A549 (cell line): ENCODE measurements at places on chromosomes 4 and X. TPM values are rescaled to one million over a fixed set of nuclear protein-coding genes. Genes with fewer than 3 reads are reported as not detected.

- DNase-seq: no peak
These were observed 102.0 kb downstream of the KLHL8 start for GRCh38 chr4:87118421-87118820.

DNA sequence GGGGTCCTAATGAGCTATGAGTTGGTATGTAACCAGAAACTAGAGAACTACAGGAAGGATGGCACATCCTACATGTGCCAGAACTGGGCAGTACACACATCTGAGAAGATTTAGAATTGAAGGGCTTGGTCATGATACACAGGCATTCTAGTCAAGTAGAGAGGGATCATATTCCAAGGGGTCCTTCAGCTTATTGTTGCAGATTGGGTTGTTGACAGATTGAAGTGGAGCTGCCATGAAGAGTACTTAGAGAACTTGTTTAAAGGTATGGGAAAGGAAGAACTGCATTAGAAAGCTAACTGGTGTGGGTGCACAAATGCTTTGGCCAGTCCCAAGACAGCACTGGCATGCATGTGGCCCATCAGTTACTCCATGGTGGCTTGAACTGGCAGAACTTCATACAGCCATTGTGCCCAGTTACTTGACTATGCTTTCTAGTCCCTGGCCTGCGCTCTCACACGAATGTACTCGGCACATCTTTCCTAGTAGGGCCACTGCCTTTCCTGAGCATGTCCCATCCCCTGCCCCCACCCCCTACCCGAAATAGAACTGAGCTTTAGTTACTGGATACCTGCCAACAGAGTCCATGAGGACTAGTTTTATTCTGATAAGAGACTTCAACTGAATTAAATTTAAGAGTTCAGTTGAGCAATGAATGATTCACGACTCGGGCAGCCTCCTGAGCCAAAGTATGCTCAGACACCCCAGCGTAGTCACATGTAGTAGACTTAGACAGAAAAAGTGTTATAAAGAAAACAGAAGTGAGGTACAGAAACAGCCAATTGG, 64.0 kb downstream of the CCNG2 start:
- no peak for DNase-seq

DNA sequence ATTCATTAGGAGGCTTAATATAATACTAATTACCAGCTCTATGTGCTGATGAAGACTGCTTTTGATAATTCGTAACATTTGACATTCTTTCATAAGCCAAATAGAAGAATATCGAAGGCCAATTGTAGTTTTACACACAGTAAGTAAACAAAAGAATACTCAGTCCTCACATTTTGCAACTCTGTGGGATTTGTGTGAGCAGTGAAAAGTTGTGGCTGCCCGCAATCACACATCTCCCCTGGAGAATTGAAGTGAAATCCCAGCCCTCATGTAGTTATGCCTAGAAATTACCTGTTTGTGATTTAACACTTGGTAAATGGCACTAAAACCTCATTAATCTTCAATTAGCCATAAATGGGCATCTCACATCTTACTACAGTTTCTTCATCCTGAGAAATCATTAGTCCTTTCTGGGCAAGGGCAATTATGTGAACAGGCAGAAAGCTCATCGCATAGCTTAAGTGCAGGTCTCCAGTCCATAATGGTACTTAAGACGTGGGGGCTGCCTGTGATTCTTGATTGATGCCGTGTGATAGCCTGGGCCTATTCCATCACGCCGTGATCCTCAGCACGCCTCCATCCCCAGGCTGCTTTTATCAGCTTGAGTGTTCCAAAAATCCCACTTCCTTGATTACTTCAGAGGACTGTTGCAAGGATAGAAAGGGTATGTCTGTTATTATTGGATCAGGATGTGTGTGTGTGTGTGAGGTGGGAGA, 97.9 kb upstream of the METTL14 start:
- DNase-seq: no peak

DNA sequence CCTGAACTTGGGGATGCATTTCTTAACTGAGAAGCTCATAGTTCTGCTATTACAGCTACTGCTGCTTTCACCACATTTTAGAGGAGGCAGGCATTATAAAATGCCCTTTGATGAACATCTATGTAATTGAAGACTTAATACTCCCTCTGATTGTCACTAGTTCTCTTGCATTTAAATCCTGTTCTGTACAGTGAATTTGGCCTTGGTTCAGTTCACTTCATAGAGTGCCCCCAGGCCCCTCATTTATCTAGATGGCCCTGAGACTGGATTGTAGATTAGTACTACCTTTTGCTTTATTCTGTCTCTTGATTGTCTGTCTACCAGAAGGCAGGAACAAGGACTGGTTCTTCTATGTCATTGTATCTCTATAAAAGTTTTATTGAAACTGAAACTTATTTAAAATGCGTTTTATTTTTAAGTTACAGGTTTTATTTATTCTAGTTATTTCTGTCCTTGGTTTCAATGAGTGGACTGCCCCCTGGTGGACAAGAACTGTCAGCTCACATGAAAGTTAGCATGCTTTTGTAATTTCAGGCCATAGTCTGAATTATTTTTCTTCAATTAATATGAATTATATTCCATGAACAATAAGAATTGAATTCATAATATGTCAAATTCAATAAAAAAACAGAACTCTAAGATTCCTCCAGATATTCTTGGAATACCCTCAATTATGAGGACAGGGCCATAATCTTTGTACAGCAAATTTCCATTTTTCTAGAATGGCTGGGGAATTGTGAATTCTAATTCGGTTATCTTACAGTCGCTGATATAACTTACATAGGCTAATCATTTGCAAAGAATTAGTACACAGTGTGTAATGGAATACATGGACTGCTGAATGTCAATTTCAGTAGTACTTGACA, 47.2 kb upstream of the TMEM33 start:
- peak; percentile 42 for DNase-seq

DNA sequence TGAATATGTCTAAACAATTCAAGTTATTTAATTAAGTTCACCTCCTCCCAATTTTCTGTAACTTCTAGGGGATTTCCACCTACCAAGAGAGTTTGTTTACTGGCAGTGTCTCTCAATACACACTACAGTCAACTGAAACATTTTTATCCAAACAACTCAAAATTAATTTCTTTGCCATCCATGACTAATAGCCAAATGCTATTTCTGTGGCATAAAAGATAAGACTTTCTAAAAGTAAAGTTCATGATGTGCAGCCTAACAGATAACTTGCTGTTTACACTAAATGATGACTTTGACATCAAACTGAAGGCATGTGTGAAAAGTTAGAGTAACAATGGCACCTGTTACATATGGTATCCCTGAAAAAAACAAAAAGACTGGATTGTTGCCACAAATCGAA, 7.3 kb downstream of the TAB3 start:
- no peak for DNase-seq

DNA sequence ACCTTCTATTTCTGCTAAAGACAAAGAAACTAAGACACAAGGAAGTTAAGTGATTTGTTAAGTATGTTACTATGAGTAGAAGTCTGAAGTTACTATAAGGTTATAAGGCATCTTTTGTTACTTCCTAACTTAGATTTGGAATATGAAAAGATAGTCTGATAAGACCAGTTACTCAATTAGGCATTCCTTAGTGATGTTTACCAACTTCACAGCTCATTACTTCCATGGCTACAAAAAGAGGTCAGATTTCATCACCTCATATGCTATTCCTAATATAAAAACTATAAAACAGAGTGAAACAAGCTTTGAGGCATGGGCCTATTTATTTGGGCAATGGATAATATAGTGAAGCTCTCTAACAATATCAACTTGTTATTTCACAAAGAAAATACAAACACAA, 143.1 kb downstream of the TBCK start:
- no peak for DNase-seq

- DNase-seq: no peak
These were observed 69.1 kb upstream of the HPGD start for GRCh38 chr4:174591243-174592021.

- DNase-seq: no peak
These were observed 120.5 kb downstream of the ENPP6 start for GRCh38 chr4:184097241-184097605.

DNA sequence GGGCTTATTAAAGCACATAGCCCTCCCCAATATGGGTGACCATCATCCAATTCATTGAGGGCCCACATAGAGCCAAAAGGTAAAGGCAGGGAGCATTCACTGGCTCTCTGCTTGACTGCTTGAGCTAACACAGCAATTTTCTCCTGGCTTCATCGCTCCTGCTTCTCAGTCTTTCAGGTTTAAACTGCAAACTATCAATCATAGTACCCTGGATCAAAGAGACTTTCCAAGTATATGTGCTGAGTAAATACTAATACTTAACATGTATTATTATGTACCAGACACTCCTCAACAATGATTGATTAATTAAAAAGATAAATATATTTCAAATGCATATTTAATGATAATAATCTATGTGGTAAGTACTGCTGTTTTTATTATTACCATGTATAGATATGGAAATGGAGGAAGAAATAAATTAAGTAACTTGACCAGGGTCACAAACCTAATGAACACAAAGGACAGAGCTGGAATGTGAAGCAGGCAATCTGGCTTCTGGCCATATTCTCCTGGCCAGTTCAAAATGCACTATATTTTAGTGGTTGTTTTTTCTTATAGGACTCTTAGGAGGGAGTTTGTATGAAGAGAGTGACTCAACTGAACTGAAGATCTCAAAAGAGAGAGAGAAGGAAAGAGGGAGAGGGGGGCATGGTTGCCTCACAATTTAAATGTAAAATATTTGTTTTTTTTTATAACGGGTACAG, 1197.3 kb downstream of the TECRL start:
- no peak for DNase-seq

- DNase-seq: no peak
These were observed 26.5 kb downstream of the TBC1D1 start for GRCh38 chr4:37917388-37917787.

GRCh38 chr4:20916106-20916505, 215.8 kb downstream of the PACRGL start:
- no peak for DNase-seq

DNA sequence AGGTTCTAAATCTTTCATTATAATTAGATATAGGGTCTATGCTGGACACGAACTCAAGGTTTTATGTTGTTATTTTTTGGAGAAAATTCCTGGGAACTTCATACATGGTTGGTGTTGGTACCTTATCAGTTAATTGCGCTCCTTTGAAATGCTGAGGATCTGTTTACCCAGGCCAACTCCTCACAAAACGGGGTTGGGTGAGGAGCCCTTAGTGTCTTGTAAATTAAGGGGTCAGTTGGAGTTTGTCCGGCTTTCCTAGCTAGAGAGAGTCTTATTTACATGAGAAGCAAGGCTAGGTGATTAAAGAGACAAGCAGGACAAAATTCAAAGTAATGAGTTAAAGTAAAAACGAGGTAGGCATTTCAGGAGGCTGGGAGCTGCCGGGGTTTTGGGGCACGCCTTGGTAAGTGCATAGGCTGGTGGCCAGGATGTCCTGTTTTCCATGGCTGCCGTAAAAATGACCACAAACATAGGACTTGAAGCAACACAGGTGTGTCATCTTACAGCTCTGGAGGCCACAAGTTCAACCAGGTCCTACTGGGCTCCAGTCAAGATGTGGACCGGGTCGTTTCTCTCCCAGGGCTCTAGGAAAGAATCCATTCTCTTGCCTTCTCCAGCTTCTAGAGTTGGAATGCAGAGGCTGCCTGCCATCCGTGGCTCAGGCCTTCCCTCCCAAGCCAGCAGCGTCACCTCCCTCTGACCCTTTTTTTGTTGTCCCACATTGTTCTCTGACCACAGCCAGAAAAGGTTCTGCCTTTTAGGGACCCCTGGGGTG, 19.8 kb downstream of the PSAPL1 start:
- no peak for DNase-seq

DNA sequence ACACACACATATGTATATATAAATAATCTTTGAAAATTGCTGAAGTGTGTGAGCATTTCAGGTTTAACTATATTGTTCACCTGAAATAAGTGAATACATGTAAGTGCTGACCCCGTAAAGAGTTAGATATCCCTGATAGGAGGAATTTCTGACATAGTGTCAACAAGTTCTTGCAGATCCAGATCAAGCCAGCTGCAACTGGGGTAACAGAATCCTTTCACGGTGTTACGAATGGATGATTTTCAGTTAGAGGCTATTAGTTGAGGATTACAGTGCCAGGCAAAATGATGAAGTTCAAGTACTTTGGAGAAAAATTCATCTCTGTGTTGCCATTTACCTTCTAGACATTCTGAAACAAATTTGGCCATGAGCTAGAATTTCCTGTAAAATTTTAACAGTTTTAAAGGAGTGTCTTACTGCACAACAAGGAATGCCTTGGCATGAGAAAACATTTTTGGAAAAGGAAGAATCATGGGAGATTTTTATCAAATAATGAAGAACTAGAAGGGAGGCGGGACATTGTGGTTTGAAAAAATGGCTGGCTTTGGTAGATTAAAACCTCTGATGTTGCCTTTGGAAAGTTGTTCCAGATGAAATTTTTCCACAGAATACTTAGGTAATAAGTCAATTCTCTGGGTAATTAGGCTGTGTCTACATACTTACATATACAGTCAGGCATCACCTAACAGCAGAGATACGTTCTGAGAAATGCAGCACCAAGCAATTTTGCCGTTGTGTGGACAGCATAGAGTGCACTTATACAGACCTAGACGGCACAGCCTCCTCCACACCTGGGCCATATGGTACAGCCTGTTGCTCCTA, 84.4 kb upstream of the FAT1 start:
- no peak for DNase-seq

DNA sequence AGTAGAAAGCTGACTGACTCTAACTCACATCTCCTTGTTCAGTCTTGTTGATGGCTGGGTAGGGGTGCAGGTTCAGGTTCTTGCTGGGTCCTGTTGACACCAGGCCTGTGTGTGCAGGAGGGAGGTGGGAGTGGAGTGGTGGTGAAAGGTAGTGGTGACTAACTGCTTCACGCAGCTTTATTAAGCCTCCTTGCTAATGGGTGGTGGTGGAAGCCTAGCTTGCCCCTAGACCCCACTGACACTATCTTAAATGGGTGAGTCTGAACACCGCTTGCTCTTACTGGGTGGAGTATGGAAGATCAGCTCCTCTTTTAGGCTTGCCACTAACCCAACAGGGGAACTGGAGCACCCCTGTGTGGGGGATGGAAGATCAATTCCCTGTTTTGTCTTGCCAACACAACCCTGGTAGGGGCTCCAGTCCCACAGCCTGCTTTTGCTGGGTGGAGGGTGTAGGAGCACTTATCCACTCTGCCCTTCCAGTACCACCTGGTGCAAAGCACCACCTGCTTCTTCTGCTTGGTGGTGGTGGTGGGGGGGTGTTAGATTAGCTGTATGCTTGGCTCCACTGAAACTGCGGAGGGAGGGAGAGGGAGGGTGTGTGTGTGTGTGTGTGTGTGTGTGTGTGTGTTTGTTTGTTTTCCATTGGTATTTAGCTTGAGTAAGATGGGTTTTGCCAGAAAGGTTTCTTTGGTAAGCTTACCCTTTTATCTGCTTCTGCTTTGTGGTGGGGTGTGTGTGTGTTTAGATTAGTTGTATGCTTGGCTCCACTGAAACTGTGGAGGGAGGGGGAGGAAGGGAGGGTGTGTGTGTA, 25.6 kb downstream of the KDM6A start:
- no peak for DNase-seq

DNA sequence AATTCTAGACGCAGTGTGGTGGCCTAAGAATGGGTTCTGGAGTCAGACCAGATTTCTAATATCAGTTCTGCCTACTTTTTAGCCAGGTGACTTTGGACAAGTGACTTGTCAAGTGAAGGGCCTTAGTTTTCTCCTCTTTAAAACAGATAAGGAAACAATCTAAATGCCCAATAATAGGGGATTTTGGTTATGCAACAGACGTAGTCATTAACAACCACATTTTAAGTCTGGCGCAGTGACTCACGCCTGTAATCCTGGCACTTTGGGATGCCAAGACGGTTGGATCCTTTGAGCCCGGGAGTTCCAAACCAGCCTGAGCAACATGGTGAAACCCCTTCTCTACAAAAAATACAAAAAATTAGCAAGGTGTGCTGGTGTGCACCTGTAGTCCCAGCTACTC, 2.1 kb upstream of the ZMYM3 start:
- DNase-seq: no peak

The CENPVL1 gene
- polyA plus RNA-seq: not detected in 3 replicates

The LIMCH1 gene
- 51.6 to 53.9 TPM (median 52.9 TPM) in 3 replicates for polyA plus RNA-seq

The C4orf36 gene
- 1.5 to 2.9 TPM (median 2.5 TPM) in 3 replicates for polyA plus RNA-seq

The TMEM271 gene
- not detected in 3 replicates for polyA plus RNA-seq
